ENCODE measurements at places on chromosomes 13 and 19.

- DNase-seq: no peak
These were observed 8.1 kb upstream of the PGLYRP1 start for GRCh38 chr19:46030812-46031550.

GRCh38 chr13:40624383-40624782, 42.1 kb downstream of the FOXO1 start:
- DNase-seq: no peak

- DNase-seq: no peak
These were observed 5.8 kb downstream of the KDELR1 start for GRCh38 chr19:48385461-48386087.

GRCh38 chr19:43467276-43467675, 1.9 kb upstream of the LYPD3 start:
- no peak for DNase-seq

DNA sequence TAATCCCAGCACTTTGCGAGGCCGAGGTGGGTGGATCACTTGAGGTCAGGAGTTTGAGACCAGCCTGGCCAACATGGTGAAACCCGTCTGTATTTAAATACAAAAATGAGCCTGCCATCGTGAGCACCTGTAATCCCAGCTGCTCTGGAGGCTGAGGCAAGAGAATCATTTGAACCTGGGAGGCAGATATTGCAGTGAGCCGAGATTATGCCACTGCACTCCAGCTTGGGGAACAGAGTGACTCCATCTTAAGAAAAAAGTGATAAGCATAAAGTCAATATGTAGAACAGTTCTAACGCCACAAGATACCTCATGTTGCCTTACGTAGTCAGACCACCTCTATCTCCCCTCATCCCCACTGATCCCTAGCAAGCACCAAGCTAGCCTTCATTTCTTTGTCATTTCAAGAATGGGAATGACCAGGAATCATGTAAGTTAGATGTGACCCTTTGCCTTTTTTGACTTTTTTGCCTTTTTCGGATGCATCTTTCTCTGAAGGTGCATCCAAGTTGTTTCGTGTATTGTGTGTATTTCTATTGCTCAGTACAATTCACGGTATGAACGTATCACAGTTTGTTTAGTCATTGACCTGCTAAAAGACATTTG, 6.4 kb downstream of the RPL21 start:
- DNase-seq: no peak

- DNase-seq: no peak
These were observed 78.0 kb upstream of the GPR183 start for GRCh38 chr13:99385161-99385560.

DNA sequence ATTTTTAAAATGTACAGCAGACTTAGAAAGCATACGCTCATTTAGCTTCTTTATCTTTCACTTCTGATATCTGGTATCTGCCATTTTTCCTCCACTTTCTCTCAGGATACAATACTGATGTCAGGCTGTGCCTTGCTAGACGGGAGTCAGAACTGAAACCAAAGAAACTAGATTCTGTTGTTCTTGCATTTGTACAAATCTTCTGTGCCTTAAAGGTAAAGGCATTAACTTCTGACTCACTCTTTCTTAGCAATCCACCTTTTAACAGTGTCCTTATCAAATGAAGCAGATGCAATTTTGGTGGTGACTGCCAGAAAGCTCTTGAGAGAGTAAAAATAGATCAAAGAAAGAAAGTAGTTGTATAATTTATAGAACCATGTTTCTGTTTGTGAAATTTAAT, 370.4 kb downstream of the PCDH20 start:
- no peak for DNase-seq

DNA sequence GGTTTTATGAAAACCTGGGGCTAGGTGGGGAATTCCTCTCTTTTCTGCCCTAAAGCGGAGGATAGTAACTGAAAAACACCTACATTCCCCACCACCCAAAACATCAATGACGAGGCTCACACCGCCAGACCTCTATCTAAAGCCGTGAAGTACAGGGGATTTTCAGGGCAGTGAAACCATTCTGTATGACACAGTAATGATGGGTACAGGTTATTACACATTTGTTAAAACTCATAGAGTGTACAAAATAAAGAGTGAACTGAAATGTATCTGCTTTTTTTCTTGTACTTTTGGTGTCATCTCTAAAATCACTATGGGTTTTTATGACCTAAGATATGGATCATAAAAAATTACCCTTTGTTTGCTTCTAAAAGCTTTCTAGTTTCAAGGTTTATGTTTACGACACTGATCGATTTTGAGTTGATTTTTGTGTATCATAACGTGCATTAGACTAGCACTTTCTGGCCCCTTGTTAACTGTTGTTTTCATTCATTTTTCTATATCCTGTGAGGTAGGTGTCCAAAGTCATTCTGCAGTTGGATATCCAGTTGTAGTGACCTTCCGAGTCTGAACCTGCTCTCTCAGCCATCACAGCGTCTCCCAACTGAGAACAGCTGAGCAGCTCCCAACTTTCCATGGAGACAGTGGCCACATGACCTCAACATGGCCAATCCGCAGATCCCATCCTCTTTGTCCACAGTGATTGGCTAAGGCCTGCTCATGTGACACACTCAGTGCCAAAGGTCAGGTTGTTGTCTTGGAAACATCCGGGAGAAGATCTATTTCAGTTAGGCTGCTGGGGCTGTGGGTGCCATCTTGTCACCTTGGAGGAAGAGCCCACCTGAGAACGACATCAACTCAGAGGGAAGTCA, 10.3 kb downstream of the MBD3L2B start:
- DNase-seq: no peak

GRCh38 chr19:54114340-54115108, 933 bp downstream of the TFPT start:
- peak; percentile 42 for DNase-seq

- no peak for DNase-seq
These were observed 287 bp upstream of the ZSCAN22 start for GRCh38 chr19:58326501-58326913.

GRCh38 chr19:12752056-12752781, 628 bp downstream of the BEST2 start:
- DNase-seq: no peak

- DNase-seq: no peak
These were observed 17.5 kb downstream of the KANK2 start for GRCh38 chr19:11179716-11180297.

Data from fibroblast of pulmonary artery (primary cell).